ENCODE measurements at places on chromosomes 7 and 10. TPM values are rescaled to one million over a fixed set of nuclear protein-coding genes. Genes with fewer than 3 reads are reported as not detected.

GRCh38 chr7:70069977-70070376, 471.7 kb downstream of the AUTS2 start:
- no peak for DNase-seq

Gene CC2D2B
- total RNA-seq, result 0.33 TPM

Gene ITGA8
- total RNA-seq, result not detected

DNA sequence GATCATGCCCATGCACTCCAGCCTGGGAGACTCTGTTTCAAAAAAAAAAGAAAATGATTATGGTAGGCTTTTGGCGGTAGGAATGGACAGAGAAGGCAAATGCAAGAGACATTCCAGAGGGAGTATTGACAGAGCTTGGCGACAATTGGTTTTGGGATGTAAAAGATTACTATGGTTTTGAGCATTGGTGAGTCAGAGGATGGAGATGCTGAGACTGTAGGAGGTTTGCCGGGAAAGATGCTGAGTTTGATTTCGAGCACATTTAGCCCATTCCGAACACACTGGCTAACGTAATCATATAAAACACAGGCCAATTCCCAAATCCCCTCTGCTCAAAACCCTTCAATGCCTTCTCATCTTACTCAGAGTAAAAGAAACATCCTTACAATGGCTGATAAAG, 161.6 kb upstream of the MKLN1 start:
- no peak for DNase-seq

Gene GIMAP5
- not detected for total RNA-seq

- DNase-seq, result peak; percentile 12
Measured at GRCh38 chr7:33750177-33750576, 155.2 kb upstream of the BMPER start.

DNA sequence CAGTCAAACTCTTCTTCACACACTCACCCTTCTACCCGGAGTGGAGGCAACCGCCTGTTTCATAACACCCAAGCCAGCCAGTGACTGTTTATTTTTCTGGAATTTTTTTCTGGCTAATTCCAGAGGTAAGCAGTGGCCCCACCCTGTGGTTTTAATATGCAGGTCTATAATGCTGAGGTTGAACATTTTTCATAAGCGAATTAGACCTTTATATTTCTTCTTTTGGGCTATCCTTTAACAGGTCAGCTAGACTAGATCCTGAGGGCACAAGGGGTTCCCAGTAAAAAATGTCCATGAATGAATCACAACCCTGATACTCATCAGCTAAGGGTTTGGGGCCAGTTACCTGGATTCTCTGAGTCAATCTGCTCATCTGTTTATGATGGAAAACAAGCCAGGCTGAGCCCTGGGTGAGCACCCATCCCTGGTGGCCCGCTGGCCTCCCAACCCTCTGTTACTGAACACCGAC, 76.2 kb downstream of the GRB10 start:
- peak; percentile 53 for DNase-seq

DNA sequence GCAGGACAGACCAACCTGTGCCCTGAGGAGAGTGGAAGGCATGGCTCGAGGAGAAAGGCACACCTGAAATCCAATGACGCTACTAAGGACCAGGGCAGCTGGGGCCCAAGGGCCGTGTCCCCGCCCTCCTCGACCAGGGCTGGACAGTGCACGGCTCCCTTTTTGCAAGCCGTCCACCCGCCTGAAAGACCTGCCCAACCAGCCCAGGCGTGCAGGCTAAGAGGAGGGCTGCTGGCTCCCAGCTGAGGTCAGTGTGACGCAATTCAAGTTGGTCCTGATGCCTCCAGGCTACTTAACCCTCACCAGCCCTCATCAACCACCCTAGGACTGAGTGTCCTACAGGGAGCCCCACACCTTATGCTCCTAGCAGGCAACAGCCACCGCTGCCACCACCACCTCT, 69.3 kb downstream of the DLG5 start:
- DNase-seq, result peak; percentile 39

Gene CNPY4
- total RNA-seq, result 6.9 TPM

Gene GPR85
- 0.35 TPM for total RNA-seq

Gene MKX
- 13.8 TPM for total RNA-seq

Gene AKR1C4
- not detected for total RNA-seq

DNA sequence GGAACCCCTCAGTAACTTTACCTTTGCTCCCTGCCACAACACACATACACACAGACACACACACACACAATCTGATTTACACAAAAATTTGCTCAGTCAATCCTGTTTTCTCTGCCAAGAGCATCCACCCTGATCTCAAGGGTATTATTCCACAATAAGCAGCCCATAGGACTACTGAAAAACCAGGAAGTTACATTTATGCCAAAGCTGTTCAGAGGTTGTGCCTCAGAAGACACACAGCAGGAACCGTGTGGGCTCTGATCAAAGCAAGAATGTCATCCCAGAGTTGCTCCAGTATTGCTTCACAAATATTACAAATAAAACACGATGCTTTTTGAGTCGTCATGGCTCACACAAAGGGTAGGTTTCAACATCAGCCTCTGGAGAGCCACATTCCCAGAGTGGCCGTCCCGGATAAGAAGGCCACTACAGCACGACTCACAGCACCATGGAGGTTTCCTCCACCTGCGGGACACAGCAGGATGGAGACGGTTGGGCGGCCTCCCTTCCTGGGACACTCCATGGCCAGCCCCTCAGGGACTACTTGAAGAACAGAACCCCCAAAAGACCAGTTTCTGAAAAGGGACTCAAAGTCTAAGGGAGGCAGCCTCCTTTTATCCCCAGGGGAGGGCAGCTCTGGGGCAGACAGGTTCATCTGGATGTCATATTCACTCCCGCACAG, 1.6 kb downstream of the AIFM2 start:
- peak; percentile 32 for DNase-seq

- DNase-seq, result peak; percentile 56
Measured at GRCh38 chr7:66140924-66141323, 26.3 kb downstream of the CRCP start.

Gene HOXA7
- 2.3 TPM for total RNA-seq

- DNase-seq, result no peak
Measured at GRCh38 chr10:77212632-77213031, 425.0 kb downstream of the KCNMA1 start.

Gene FAM25A
- not detected for total RNA-seq

Gene AGR2
- total RNA-seq, result 1.0 TPM

Gene FAM237B
- total RNA-seq, result not detected

- DNase-seq, result no peak
Measured at GRCh38 chr7:157043745-157044144, 33.3 kb upstream of the MNX1 start.

DNA sequence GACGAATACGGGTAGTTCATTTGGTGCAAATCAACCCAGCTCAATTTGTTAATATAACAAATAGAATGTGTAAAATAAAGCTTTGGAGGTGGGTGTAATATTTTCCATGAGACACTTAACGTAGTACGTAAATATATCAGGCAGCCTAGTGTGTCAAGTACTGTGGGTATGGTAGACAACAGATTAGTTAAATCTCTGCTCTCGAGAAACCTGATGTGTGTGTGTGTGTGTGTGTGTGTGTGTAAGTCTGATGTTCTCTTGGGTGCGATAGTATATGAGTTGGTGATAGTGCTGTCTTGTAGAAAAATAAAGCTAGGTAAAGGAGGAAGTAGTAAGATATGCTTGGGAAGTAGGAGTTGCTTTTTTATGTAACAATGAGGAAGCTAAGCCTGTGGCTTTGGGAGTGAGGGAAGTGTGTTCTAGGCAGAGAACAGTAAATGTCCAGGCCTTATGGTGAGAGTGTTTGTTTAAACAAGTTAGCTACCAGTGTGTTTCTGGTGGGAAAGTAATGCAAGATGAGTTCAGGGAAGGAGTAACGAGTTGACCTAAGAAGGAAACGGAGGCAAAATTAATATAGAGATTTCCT, 26.1 kb downstream of the WAC start:
- DNase-seq, result no peak

DNA sequence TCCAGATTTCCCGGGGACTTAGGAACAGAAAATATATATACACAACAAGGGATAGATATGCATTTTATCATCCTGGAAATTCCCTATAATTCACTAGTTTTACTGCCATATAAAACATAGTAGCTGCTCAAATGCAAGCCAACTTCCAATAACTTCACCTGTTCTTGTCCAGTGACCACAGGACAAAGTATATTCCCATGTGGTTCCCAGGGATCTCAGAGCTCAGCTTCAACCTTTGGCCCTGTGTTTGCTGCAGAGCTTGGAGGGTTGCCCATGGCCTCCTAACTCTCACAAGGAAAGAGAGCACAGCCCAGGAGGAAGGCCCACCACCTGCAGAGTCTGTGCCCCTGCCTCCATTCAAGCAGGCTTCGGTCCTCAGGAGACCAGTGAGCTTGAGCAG, 4.5 kb upstream of the DRGX start:
- DNase-seq, result no peak

- peak; percentile 58 for DNase-seq
Measured at GRCh38 chr7:70696201-70696754, 435.7 kb upstream of the GALNT17 start.

Gene CADPS2
- total RNA-seq, result 7.3 TPM

DNA sequence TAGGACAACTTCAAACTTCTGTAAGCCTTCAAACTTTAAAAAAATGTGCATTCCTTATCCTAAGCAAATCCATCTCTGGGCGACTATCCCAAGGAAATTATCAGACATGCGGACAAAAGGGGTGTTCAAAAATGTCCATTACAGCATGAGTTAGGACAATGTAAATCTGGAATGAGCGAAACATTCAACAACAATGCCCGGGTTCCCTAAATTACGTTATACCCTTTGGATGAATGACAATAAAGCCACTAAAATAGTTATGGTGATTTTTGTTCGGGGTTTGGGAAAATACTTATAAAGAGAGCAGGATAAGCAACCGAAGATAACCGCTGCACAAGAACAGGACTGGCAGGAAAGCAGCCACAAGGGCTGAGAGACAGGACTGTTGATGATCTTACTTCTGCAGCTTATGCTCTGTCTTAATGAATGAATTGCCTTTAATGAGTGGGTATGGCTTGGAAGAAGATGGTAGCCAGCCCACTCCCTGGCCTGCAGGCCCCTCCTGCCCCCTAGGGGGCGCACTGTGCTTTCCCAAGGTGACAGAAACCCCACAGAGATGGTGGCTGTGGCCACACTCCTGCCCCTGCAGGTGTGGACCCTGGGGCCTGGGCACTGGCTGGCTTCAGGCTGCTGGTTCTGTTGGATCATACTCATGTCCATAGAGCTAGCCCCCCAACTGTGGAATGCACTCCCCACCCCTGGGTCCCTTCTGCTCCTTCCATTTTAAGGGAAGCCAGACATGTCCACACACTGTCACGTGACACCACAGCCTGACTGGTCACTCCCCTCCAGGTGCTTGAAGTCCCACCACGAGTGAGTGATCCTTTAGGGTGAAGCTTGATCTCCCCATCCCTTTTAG, 45.0 kb downstream of the ZCCHC24 start:
- DNase-seq, result no peak

GRCh38 chr7:69577221-69577620, 21.1 kb upstream of the AUTS2 start:
- no peak for DNase-seq

DNA sequence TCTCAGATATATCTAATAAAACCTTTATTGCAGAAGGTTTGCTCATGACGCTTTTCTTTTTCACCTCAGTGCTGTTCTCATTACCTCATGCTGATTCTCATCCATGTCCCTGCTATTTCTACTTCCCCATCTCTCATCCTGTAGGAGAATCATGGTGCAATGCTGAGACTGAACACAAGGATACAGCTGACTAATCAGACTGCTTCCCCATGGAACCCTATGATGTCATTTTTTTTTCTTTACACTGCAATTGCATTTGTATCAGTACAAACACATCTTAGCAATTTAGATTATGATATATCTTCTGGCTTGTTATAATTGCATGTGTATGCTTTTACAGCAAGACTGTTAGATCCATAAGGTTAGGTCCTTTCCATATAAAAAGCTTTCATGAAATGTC, 93.7 kb downstream of the SEMA3A start:
- DNase-seq, result peak; percentile 46

Gene TMEM270
- not detected for total RNA-seq

DNA sequence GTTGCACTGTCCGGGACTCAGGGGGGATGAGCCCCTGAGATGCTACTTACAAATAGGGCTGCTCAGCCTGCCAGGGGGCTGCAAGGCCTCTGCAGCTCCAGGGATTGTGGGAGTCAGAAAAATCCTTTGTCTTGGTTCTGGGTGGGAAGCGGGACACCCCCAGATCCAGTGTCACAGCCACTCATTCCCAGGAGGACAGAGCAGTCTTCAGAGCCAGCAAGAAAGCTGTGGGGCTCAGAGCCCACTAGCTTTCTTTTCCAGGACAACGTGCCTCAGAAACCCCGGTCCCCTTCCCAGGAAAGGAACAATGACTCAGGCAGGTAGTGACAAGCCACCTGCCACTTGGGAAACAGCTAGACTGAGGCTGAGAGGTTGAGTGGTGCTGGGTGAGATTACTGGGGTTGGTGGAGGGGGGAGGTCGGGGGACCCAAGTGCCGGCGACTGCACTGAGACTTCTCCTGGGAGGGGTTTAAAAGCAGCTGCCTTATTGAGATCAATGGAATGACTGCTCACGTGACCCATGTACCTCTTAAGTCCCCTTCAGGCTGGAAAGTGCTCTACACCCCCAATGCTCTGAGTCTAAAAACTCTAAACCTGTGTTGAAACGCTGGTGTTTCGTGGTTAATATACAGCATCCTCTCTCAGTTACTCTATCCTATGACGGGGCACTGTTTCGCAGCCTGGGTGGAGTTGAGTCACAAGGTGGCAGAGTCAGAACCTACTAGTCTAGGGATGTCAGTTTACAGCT, 123.6 kb downstream of the UBE2H start:
- peak; percentile 31 for DNase-seq

DNA sequence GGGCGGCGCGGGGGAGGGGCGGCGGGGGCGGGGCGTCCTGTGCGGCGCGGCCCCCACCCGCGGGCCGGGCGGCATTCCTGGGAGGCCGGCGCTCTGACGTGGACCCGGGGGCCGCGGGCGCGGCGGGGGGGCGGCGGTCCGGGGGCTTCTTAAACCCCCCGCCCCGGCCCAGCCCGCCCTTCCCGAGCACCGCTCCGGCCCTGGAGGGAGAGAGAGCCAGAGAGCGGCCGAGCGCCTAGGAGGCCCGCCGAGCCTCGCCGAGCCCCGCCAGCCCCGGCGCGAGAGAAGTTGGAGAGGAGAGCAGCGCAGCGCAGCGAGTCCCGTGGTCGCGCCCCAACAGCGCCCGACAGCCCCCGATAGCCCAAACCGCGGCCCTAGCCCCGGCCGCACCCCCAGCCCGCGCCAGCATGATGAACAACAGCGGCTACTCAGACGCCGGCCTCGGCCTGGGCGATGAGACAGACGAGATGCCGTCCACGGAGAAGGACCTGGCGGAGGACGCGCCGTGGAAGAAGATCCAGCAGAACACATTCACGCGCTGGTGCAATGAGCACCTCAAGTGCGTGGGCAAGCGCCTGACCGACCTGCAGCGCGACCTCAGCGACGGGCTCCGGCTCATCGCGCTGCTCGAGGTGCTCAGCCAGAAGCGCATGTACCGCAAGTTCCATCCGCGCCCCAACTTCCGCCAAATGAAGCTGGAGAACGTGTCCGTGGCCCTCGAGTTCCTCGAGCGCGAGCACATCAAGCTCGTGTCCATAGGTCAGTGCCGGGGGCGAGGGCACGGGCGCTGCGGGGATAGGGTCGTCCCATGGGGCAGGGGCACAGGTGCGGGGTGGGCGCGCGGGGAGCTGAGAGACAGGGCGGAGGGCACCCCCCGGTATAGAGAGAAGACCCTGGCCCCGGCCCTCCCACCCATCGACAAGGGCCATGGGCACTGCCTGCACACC, at the start of gene FLNC:
TSS of gene FLNC (plus strand) at position 176 of the 947 bp plus-strand sequence. CDS start at position 408, 232 bp downstream.
- peak; percentile 19 for DNase-seq

- no peak for DNase-seq
Measured at GRCh38 chr10:50561816-50562215, 61.9 kb downstream of the SGMS1 start.
